ENCODE measurements at places on chromosomes 5 and 9.

- DNase-seq, result no peak
These were observed 24.6 kb upstream of the CER1 start for GRCh38 chr9:14747111-14747510.

- no peak for DNase-seq
These were observed 1642.7 kb upstream of the WWC1 start for GRCh38 chr5:166648736-166649135.

DNA sequence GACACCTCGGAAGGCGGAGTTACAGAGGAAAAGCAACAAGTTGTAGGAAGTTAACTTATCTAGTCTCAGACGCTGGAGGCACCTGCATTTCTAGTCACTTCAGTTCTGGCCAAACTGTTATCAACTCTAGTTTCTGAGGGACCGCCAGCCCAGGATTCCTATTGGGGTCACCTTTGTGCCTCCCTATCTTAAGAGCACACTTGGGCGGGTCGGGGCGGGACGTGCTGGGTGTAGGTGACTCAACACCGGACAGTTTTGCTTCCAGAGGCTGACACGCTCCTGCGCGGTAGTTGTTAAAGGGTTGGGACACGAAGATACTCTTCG lies 679 bp upstream of the KDM4C start:
- DNase-seq, result no peak

DNA sequence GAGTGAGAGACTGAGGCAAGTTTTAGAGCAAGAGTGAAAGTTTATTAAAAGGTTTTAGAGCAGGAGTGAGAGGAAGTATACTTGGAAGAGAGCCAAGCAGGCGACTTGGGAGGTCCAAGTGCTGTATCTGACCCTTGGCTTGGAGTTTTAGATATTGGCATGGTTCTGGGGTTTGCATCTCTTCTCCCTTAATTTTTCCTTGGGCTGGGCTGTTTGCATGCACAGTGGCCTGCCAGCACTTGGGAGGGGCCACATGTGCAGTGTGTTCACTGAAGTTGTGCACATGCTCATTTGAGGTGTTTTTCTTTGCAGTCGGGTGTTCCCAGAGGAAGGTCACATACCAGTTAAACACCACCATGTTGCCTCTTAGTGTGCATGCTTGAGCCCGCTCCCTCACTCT lies 464.1 kb downstream of the DMRT2 start:
- no peak for DNase-seq

DNA sequence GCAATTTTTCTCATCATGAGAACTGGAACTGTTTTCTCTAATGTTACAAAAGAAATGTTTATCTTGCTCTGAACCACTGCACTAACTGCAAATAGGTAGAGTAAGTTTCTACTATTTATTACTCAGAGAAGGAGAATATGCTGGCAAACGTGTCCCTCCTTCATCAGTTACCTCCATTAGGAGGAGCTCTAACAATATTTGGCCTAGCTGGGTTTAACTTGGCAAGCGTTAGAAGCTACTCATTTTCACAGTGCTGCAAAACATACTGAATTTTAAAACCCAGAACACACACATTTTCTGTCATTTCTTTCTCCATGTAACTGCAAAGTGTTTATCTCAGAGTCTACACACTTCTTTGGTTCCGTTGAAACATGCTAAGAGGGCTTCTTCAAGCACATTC lies 101.0 kb upstream of the GABRG2 start:
- no peak for DNase-seq

DNA sequence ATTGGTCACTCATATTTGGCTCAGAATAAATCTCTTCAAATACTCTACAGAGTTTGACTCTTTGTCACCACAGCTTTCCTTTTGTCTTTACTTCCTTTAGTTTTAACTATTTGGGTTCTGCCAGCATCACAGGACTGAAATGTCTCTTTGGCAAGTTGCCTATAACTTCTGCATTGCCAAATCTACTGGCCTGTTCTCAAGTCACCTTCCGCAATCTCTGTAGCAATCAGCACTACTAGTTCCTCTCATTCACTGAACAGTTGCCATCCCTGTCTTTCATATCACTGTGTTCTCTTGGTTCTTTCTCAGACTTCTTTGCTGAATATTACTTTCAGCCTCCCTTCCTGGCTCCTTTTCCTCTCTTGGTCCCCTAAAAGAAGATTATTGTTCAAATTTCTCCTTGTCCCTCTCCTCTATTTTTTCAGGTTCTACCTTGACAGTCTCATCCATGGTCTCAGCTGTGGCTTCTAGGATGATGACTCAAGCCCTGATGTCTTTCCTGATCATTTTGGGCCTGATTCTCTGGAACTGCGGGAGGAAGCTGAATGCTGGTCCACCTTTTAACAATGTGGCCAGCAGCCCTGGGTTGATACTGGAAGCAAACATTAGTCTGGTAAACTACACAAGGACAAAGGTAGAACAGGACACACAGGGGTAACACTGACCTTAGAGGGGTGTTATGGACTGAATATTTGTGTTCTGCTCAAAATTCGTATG lies 44.0 kb upstream of the LIFR start:
- no peak for DNase-seq

DNA sequence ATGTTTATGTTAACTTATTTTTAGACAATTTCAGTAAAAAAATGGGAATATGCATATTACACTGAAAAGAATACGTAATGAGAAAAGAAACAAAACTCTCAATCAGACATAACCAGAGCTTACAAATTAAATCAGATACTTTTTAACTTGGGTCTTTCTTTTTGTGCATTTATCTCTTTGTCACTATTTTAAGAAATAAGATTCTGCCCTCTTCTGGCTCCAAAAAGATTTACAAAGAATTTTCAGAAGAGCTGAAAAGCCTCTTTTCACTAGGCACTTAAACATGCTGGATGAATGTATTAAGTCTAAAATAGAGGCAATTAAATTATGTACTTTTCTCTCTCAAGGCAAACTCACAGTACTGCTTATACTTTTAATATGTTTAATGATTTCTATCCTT lies 55.5 kb downstream of the CEP120 start:
- DNase-seq, result no peak

- no peak for DNase-seq
These were observed 10.7 kb downstream of the DNM1 start for GRCh38 chr9:128213746-128214497.

- DNase-seq, result no peak
These were observed 51.9 kb downstream of the TGFBI start for GRCh38 chr5:136080483-136081216.

GRCh38 chr5:33978306-33978705 lies 6.2 kb downstream of the SLC45A2 start:
- no peak for DNase-seq

DNA sequence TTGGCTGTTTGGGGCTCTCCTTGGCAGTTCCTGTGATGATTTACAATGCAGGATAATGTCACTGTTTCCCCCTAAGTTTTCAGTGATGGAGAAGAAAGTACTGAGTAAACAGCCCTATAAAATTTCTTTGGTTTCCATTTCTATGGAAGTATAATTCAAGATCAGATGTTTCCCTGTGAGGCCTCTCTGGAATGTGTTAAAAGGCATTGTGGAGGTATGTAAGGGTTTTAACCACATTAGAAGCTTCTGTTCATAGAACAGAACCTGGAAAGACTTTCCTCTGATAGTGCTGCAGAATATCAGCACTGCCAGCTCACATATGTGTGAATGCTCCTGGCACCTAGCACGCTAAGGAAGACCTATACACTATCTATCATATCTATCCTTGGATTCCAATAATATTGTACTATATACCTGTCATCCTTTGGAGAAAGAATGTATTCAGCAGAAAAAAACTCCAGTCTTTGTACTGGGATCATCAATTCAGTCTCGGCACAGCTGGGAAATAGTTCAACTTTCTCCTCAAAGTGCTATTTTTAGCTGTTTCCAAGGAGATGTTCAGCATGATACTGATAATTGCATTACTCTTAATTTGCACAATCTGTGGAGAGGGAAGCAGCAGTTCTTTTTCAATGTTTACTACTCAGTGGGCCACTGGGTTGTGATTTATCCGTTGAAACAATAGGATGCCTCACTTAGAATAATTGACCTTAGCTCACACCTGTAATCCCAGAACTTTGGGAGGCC lies 21.9 kb downstream of the TTC1 start:
- DNase-seq, result no peak

GRCh38 chr9:1173211-1173610 lies 123.1 kb downstream of the DMRT2 start:
- DNase-seq, result no peak

DNA sequence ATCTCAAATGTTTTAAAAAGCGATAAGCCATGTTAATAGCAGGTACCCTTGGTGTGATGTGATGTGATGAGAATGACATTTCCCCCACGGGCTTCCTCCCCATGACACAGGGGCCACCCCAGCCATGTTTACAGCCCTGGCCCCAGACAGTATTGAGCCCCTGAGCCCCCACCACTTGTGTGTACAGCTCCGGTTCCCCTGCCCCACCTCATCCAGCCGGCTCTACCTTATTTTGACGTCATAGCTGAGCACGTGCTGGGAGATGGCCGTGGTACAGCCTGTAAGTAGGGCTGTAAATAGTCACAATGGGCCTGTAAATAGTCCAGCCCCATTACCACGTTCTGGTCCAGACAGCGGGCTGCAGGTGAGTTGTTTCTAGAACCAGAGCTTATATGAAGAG lies 24.9 kb upstream of the HNRNPH1 start:
- no peak for DNase-seq

DNA sequence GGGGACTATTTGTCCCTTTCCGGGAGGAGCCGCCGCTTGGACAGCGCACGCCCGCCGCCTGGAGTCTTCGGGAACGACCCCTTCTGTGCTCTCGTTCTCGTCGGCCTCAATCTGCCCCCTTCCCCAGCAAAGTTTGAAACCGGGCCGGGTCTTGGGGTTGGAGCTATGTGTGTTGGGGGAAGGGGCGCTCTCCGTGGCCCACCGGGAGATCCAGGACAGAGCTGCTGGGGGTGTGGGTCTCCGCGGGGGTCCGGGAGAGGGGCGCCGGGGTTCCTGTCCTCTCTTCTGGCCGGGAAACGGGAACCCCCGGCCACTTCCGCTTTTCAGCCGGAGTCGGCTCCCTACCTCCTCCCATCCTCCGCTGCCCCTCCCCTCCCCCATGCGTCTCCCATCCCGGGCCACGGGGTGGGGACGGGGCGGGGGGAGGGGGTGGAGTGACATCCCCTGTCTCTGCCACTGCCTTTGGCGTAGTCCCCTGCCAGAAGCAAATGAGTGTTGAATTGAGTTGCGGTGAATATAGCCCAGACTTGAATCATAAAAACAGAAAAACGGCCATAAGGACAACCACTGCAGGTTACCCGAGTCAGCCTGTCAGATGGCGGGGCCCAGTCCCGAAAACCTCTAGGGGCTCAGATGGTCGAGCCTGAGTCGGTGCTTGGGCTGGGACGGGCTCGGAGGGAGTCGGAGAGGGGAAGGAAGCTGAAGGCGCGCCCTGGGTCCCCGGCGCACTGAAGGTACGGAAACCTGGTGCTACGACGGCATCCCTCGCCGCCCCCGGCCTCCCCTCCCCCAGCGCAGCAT lies 1.1 kb downstream of the CPLX2 start:
- DNase-seq, result no peak

DNA sequence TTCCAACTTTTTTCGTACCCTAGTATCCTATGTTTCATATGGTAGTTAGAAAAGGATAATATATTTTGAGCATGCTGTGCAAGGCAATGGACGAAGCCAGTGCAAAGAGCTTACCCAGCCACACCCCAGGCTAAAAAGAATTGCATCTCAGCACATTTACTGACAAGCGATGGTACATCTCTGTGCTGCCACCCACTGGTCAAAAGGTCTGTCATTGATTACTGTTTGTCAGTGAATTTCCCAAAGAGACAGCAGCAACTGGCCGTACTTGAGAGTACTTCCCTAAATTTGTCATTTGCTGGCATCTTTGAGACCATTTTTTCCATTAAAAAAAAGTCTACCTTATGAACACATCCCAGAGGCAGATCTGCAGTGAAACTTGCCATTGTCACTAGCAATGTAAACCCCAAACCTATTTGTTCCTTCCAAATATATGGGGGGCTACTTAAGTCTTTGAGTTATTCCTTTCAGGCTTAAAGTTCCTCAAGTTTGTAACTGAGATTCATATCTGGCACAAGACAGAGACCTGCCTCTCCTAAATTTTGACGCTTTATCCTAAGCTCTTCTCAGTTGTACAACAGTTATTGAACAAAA lies 184.3 kb downstream of the CTNND2 start:
- peak; percentile 5 for DNase-seq

GRCh38 chr5:115736690-115737005 lies 79.8 kb downstream of the CDO1 start:
- no peak for DNase-seq
